ENCODE measurements at places on chromosomes 5 and 9.

GRCh38 chr9:68515326-68516017, 25.2 kb downstream of the TMEM252 start:
- no peak for DNase-seq

DNA sequence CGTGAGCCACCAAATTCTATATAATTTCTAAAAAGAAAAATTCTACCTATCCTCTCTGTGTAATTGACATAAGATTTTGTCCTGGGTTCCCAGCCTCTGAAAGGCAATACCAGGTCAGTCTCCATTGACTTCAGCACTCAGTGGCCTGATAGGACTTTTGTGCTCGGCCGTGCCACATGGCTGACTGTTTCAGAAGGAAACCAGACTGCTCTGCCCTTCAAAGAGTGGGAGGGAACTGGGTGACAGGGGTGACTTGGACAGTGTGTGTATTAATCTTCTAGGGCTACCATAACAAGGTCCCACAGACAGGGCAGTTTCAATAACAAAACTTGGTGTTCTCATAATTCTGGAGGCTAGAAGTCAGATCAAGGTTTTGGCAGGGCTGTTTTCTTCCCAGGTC, 43.0 kb downstream of the ARHGAP26 start:
- DNase-seq, result no peak

DNA sequence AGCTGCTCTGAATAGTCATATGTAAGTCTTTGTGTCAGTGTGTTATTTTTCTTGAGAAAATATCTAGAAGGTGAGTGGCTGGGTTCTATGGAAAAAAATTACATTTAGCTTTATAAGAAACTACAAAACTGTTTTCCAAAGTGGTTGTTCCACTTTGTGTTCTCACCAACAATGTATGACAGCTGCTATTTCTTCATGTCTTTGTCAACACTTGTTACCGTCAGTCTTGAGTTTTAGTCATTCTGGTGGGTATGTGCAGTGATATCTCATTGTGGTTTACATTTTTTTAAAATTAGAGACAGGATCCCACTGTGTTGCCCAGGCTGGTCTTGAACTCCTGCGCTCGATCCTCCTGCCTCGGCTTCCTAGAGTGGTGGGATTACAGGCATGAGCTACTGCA, 246.4 kb downstream of the PJA2 start:
- DNase-seq, result no peak

DNA sequence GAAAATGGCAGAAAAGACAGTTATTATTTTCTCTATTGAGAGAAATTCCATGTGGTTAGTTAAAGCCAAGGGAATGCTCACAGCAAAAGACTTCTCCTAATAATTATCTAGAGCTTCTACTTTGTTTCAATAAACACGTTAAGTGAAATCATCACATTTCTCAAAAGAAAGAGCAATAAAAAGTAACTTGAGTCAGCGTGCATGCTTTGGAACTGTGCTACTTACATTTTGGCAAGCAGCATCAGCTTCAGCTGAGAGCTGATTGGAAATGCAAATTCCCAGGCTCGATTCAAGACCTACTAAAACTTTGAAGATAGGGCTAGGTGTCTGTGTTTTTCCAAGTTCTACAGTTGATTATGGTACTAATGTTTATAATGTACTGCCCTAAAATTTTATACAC, 132.1 kb downstream of the CDH18 start:
- DNase-seq, result no peak

- no peak for DNase-seq
These were observed 574.9 kb upstream of the DMAC1 start for GRCh38 chr9:8374471-8374870.

DNA sequence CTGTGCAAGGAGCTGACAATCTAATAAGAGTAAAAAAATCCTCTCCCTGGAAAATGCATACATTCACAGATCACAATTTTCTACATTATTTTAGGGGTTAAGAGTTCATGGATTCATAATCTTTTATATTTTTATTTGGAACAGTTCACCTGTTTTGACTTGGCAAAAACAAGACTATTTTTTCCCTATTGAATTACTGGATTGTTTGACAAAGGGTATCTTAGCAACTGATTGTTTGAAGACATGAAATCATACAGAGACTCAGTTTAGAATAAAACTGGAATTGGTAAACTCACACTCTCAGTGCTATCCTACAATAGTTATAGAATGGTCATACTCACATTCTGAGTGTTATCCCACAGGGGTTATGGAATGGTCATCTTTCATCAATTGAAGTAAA, 358.2 kb upstream of the PTGER4 start:
- no peak for DNase-seq

- no peak for DNase-seq
These were observed 152.5 kb downstream of the INSYN2B start for GRCh38 chr5:169827769-169828168.

GRCh38 chr5:74766418-74766848, 484 bp downstream of the GFM2 start:
- peak; percentile 63 for DNase-seq

GRCh38 chr5:5195128-5195918, 55.2 kb downstream of the ADAMTS16 start:
- DNase-seq, result peak; percentile 15

DNA sequence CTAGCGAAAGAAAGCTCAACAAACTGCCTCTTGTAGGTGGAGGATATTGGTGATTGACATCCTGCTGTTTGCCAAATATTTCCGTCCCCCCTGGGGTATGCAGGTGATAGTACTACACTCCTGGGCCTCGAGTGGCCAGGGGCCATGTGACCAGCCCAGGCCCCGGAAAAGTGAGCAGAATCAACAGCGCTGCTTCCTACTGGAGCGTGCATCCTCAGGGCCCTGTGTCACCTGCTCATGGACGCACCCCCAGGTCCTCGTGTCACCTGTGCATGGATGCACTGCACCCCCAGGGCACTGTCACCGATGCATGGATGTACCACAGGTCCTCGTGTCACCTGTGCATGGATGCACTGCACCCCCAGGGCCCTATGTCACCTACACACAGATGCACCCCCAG, 43.8 kb downstream of the ADAMTS16 start:
- no peak for DNase-seq

DNA sequence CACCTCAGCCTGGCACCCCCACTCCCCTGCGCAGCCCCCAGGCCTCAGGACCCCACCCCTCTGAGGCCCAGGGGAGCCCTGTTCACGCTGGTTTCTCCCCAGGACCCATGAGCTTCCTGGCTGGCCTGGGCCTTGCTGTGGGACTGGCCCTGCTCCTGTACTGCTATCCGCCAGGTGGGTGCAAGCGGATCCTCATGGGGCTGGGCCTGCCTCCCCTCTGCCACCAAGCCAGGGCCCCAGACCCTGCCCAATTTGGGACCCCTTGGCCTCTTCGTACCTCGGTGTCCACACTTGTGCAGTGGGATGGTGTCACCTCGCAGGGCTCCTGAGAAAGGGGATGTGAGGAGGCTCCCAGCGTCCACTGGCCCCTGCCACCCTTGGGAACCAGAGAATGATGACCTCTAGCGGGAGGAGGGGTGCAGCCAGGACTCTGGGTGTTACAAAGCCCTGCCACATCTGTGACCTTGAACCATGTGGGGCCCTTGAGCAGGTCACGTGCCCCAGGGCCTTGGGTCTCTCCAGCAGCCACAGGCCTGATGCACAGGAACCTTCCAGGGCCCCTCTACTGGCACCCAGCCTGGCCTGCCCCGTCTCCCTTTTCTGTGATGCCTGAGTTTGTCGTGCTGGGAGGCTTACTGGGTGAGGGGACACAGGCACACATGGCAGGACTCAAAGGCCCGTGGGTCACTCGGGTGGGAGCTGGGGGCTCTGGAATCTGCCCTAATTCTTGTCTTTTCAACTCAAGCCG, 16.3 kb downstream of the CARD19 start:
- DNase-seq, result no peak

DNA sequence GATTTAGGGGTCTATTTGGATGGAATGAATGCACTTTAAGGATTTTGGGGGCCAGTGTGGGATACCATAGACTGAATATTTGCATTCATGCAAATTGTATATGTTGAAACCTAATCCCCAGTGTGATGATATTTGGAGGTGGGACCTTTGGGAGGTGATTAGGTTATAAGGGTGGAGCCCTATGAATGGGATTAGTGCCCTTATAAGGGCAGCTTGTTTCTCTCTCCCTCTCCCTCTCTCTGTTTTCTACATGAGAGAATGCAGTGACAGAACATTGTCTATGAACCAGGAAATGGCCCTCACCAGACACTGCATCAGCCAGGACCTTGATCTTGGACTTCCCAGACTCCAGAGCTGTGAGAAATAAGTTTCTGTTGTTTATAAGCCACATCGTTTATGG, 166.1 kb downstream of the MED10 start:
- DNase-seq, result no peak

- no peak for DNase-seq
These were observed 231.5 kb downstream of the ZNF608 start for GRCh38 chr5:124514956-124515355.

GRCh38 chr5:145806923-145807322, 28.2 kb downstream of the PRELID2 start:
- no peak for DNase-seq

- DNase-seq, result no peak
These were observed 117.7 kb downstream of the DOCK2 start for GRCh38 chr5:169754737-169755136.

DNA sequence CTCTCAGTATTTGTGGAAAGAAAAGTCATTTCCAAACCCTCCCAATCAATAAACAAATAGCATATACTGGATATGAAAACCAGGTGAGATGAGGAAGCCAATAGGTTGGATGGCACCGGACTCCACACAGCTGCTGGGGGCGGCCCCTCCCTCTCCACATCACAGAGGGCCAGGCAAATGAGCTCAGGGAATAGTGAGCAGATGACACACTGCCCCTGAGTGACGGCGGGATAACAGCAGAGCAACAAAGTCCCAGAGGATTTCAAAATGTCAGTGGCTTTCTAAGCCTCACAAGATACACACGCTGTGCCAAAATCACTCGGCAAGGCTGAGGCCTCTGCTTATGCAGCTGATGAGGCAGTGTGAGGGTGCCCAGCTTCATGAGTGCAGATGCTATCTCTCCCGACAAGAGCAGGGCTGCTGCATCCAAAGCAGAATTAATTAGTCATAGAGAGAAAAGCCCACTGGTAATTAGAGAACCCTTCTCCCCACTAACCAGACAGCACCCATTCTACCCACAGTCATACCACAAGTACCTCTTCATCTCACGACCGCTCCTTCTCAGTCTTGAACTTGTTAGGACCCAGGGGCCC, 235.0 kb upstream of the NFIL3 start:
- no peak for DNase-seq

DNA sequence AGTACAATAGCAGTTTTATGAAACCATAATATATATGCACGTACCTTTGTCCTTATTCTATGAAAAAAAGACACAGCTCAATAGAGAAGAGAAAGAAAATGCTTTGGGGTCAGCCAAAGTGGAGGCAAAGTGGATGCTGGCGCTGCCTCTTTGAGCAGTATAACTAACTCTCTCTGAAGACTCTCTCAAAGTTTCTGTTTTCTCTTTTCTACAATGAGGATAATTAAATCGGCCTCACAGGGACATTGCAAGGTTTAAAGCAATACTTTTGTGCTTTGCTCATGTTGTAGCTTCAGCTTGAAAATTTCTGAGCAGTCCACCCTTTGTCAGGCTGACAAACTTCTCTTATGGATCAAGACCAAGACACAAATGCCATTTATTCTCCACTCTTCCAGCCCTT, 455.1 kb upstream of the MPDZ start:
- DNase-seq, result no peak

GRCh38 chr5:89097103-89097502, 214.1 kb upstream of the MEF2C start:
- no peak for DNase-seq

GRCh38 chr9:113178087-113178486, 27.3 kb downstream of the SLC31A2 start:
- no peak for DNase-seq

DNA sequence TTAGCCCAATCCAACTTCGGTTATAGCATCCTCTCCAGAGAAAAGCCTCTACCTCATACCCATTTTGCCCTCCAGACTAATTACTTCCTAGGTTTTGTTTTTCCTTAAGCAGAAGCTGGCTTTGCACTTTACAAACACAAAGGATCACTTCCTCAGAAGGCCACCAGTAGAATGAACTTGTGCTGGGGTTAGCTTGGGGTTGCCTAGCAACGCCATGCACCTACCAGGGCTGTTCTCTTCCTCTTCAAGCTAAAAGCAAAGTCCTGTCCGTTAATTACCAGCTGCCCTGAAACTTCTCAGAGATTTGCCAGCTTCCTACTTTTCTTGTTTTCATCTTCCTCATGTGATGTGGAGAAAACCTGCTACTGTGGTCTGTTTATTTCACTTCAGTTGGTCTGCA, 132.0 kb upstream of the WWC1 start:
- peak; percentile 15 for DNase-seq

DNA sequence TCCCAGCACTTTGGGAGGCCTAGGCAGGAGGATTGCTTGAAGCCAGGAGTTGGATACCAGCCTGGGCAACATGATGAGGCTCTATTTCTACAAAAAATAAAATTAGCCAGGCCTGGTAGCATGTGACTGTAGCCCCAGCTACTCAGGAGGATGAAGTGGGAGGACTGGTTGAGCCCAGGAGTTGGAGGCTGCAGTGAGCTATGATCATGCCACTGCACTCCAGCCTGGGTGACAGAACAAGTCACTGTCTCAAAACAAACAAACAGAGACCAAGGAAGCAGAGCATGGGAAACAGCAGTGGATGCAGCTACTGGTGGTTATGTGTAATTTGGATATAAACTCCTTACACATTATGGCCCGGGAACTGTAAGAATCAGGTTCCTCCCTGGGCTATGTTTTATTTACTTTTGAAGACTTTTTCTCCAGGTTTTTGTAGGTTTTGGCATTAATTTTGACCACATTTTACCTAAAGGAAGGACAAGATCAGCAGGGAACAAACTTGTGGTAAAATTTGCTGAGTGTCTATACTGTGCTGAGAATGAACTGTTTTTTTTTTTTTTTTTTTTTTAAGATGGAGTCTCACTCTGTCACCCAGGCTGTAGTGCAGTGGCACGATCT, 8.3 kb downstream of the KIF2A start:
- no peak for DNase-seq

DNA sequence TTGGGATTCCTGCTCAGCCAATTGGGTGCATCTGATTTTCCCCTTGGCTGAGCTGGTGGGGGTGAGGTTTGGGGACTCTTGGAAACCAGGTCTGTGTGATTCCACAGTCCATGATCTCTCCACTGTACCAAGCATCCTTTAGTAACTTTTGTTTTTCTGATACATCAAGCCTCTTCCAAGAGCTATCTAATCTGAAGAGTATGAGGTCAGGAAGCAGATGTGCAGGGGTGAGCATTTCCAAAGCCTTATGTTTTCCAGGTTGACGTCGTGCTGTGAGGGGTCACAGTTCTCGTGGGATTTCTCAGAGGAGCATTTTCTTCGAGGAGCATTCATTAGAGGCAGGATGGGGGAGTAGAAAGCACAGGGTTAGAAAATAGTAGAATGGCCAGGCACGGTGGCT, 95.3 kb downstream of the KLF4 start:
- DNase-seq, result no peak

GRCh38 chr9:111605041-111605559, 5.7 kb upstream of the PTGR1 start:
- DNase-seq, result no peak

GRCh38 chr5:125038477-125038876, 292.0 kb upstream of the ZNF608 start:
- DNase-seq, result no peak

DNA sequence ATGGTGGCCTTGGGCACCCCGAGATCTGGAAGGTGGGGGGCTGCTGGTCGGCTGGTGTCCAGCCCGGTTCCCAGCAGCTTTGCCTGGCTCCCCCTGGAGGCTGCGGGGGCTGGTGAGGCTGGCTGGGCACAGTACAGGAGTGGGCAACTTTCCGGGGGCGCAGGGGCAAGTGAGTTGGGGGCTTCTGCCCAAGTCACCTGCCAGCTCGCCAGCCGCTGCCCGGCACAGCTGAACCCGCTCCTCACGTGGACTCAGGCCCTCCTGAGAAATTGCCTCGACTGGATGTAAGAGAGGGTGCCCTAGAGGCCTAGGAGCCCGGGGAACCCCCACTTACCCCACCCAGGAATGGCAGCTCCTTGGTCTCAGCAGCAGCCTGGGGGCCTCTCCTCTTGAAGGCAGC, 15.4 kb downstream of the KCNT1 start:
- DNase-seq, result no peak

Measured in A673 (cell line).